ENCODE measurements at places on chromosomes 7 and 10.

DNA sequence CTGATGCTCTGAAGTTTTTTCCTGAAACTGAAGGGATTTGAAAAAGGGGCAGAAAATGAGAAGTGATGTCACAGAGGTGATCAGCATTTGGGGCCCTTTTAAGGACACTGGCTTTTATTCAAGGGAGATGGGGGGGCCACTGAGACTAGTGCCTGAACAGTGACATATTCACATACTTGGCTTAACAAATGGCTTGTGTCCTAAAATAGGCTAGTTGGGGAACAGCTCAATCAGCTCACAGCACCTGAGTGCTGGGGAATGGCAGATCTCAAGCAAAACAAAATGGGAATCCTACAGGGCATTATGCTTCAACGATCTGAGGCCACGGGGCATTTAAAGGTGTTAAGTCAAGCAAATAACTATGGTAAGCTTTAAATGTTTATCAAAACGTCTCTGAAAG is 90.1 kb downstream of the UBE2H start:
- no peak for DNase-seq

- peak; percentile 39 for DNase-seq
Measured at GRCh38 chr7:70210200-70210935, 612.1 kb downstream of the AUTS2 start.

DNA sequence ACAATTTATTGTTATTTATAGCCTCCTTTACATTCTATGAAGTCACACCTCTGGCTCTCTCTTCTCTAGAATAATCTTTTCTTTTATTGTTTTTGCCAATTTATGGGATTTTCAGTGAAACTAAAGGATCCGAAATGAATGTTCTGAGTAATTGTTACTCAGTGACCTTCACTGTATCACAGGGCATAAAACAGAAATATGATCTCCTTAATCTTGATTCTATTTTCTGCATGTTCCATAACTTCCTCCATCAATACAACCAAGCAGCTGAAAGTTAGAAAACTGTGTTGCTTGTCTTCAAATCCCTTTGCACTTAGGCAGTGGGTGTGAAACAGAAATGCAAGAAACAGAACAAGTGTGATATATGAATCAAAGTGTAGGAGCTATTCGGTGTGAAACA is 57.4 kb upstream of the FERD3L start:
- DNase-seq: no peak

- no peak for DNase-seq
Measured at GRCh38 chr10:130222381-130222780, 86.2 kb downstream of the GLRX3 start.

DNA sequence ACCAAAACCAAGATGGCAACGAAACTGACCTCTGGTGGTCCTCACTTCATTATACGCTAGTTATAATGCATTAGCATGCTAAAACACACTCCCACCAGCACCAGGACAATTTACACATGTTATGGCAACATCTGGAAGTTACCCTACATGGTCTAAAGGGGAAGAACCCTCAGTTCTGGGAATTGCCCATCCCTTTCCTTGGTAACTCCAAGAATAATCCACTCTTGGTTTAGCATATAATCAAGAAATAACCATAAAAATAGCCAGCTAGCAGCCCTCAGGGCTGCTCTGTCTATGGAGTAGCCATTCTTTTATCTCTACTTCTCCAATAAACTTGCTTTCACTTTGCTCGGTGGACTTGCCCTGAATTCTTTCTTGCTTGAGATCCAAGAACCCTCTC is 191.1 kb downstream of the DOCK4 start:
- DNase-seq: no peak

GRCh38 chr7:44071726-44072363 is 6.5 kb upstream of the PGAM2 start:
- DNase-seq: no peak

GRCh38 chr10:12469345-12469744 is 120.0 kb downstream of the CAMK1D start:
- DNase-seq: no peak

- no peak for DNase-seq
Measured at GRCh38 chr10:131816941-131817700, 83.7 kb upstream of the PPP2R2D start.

DNA sequence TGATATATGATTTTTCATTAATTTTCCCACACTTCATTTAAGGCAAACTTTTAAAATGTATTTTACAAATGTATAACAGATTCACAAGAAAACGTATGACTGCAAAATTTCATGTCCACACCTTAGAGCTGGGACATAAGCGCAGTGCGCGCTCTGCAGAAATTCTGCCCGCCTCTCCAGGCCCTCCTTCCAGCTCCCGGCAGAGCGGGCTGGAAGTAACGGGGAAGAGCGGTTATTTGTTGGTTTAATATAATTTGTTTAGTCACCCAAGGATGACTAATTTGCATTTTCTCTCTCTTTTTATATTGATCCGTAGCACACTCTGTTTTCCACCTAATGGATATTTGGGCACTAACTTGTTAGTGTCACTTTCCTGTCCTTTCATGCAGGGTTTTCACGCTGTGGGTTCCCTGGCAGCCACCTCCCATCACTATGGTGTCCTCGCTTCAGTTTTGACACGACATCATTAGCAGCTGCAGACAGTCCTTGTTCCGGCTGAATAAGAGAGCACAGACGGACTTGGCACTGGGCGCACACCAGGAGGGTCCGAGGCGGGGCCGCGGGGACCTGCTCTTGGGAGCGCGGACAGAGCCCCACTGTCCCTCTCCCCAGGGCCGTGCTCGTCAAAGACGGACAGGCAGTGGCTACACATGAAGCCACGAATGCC is 129.2 kb upstream of the SEC61G start:
- DNase-seq: no peak

DNA sequence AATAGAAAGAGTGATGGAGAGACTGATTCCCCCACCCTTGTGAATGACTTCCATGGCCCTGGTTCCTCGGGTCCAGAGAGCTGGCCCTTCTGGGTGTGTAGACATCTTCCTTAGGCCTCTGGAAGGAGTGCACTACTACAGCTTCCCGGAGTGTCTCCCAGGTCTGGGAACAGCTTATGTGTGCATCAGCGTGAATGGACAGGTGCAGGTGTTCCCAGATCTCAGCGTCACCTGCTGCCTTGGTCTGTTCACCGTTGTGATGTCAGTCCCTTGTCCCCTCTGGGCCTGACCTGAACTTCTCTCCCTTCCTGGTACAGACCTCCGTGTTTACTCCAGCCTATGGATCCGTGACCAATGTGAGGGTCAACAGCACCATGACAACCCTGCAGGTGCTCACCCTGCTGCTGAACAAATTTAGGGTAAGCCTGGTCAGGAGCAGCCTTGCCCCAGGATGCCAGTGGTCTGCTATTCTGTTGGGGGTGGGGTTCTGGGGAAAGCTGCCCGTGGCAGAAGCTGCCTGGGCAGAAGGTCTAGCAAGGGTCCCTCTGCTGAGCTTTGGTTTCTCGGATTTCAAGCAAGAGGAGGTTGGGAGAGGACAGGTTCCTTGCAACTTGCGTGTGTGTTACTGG is 10.5 kb upstream of the DEPP1 start:
- no peak for DNase-seq

All from umbilical cord (tissue), 2 donors.